NCI-H510A (cell line): ENCODE measurements at places on chromosomes 5 and 9.

DNA sequence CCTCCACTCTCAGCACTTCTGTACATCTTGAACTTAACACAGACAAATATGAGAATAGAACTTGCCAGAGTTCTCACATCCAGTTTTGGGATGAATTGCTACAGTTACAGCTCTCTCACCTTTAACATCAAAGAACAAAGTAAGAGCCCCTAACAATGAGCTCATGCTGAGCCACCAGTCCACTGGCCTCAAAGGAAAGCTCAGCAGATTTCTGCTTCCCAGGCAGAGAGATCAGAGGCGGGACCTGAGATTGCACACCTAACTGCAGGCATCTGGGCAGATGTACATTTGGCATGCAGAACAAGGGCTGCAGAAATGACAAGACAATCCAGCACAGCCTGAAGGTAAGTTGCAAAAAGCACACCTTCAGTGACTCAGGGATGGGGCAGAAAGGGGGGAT lies 300.9 kb downstream of the MRPS30 start:
- DNase-seq, result no peak

DNA sequence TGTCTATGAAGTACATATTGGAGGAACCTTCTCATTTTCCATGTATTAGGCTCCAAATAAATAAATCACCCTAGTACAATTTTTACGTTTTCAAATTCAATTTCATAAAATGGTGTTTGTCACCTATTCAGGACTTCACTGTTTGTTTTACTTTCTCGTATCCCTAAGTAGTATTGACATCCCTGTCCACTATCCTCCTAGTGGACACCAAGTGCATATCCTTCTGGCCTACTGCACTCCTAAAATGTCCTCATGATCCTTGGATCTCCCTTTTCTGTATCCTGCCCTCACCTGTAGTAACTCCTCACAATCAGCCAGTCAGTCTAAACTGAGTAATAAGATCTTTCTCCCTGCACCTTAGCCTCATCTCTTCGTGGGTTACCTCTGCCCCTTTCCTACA lies 539.9 kb downstream of the DMRTA1 start:
- DNase-seq, result no peak

- DNase-seq, result no peak
These were observed 23.9 kb downstream of the TPPP start for GRCh38 chr5:669111-669841.

GRCh38 chr5:170206958-170207357 lies 25.8 kb upstream of the C5orf58 start:
- no peak for DNase-seq

DNA sequence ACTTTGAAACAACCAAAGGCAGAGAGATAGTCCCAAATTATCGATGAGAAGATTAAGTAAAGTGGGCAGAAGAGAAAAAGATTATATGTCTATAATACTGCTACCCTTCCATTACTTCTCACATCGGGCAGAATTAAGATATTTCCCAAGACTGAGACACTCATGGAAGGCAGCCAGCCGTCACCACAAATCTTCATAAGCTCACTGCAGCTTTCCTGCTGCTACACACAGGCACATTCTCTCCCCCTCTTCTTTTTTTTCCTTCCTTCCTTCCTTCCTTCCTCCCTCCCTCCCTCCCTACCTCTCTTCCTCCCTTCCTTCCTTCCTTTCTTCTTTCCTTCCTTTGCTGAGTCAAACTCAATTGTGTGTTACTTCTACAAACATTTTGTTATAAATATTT lies 58.7 kb upstream of the SPATA31C2 start:
- no peak for DNase-seq

- DNase-seq, result no peak
These were observed 309.9 kb downstream of the NR3C1 start for GRCh38 chr5:143093452-143094086.

DNA sequence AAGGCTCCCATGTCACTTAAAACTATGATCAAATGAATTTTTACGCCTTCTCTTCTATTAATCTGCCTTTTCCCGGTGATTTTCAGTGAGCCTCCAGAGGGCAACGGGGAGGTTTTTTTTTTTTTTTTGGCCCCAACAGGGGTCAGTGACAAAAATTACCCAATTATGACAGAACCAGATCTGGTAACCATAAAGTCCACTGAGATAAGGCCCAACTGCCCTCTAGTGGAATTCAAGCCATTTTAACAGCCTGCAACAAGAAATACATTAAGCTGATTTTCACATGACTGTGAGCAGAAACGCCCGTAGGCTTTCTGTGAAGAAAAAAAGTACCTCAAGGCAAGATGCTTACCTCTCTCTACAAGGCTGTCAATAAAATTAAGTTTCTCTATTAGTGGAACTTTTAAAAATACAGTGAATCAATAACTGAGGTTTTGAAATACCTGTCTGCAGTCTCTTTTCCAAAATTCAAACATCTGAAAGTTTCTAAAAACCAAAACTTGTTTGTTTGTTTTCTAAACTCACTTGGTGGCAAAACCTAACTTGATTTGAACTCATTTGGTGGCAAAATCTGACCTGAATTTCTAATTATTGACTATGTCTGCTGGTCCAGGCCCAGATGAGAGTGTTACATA lies 49.7 kb upstream of the FST start:
- no peak for DNase-seq

DNA sequence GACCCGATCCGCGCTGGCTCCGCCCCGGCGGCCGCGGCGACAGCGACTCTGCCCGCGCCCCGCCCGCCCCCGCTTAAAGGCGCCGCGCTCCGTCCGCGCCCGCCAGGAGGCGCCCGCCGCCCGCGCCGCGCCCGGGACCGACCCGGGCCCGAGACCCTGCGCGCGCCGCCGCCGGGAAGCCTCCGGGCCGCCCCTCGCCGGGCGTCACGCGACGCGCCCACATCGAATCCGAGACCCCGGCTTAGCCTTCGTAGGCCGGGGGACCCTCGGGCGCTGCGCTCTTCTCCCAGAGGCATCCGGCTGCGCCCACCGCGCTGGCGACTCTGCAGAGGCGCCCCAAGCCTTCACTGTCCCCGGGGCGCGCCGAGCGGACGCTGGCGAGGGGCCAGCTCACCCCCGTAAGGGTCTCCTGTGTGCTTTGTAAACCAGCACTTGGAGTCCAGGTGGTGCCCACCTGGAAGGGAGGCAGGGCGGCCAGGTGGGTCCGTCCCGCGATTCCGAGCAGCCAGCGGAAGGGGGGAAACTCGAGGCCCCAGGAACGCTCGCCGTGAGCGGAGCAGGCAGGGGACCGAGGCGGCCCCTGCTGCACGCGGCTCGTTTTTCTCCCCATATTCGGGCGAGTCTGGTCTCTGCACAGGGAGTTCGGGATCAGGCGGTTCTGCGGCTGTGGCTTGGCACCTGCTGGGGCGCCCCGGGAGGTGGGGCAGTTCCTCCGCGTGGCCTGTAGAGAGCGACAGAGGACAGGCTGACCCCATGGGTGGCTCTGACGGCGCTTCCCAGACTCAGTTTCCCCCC lies 423 bp upstream of the ABCA2 start:
- DNase-seq, result peak; percentile 65

DNA sequence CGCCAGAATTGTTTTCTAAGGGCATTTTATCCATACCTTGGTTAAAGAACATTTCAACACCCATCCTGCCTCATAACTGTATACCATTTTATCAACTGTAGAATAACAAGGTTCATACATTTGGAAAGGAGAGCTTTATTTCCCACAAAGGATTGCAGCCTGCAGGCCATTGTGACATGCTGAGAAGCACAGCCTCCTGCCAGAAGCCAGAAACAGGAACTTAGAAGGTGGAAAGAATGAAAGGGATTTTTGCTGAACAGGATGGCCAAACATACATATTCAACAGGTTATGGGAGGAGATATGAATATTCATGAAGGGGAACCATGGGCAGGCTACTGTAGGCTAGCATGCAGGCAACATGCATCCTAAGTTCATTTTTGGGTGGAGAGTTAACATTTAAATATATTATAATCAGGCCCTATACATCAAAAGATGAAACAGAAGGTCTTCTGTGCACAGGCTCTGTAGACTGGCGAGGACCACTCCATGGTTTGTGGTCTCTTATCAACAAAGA lies 59.9 kb upstream of the DIRAS2 start:
- no peak for DNase-seq

DNA sequence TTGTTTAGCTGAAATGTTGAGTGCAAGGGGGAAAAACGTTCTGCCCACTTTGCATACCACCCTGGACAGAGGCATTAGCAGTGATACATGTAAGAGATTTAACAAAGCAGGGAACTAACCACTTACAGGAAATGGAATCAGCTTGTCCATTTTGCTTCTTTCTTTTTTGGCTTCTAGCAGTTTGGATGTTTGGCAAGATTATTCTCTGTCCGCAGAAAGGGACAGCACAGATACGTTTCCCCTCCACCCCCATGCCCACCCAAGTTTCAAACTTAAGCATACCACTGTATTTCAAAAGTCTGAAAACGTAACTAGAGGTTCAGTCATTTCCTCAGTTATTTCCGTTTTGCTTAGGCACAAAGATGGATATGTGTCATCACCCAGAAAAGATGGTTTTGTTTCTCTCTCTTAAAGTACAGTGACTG lies 118.4 kb downstream of the GDNF start:
- no peak for DNase-seq
